ENCODE measurements at places on chromosomes 16 and 17. TPM values are rescaled to one million over a fixed set of nuclear protein-coding genes. Genes with fewer than 3 reads are reported as not detected.

Gene TP53TG3B
- total RNA-seq, result not detected

Gene MT1M
- total RNA-seq, result 19.1 TPM

Gene TBC1D28
- not detected for total RNA-seq

Gene ZNF771
- total RNA-seq, result 13.1 TPM

Gene TBC1D3C
- not detected for total RNA-seq

Gene ZNF286A
- 35.7 TPM for total RNA-seq

Gene ALOX12B
- 0.35 TPM for total RNA-seq

Gene SULT1A1
- 8.6 TPM for total RNA-seq

Gene RGS9
- total RNA-seq, result 5.2 TPM

Gene CISD3
- total RNA-seq, result 9.4 TPM

Gene WDR59
- 14.6 TPM for total RNA-seq

Gene CNGB1
- 1.4 TPM for total RNA-seq

Gene DNAAF1
- not detected for total RNA-seq

Gene TBC1D3G
- not detected for total RNA-seq

Gene OSBPL7
- 8.4 TPM for total RNA-seq

Gene CASKIN2
- 9.5 TPM for total RNA-seq

Gene ASB16
- not detected for total RNA-seq

Gene KRTAP4-8
- not detected for total RNA-seq

Gene NTN1
- total RNA-seq, result 1.2 TPM

Gene HASPIN
- 12.3 TPM for total RNA-seq

Gene TXNL4B
- total RNA-seq, result 11.0 TPM

Gene TBC1D3
- not detected for total RNA-seq

Gene HOXB9
- total RNA-seq, result 83.8 TPM

Gene HS3ST3A1
- total RNA-seq, result 5.8 TPM

Gene CDK5R1
- total RNA-seq, result 8.0 TPM

Gene EPX
- total RNA-seq, result not detected

Data from epithelial cell of proximal tubule (primary cell).